H1 (cell line): ENCODE measurements at places on chromosomes 2 and 18. TPM values are rescaled to one million over a fixed set of nuclear protein-coding genes. Genes with fewer than 3 reads are reported as not detected.

The TEX44 gene
- polyA plus RNA-seq: 0.06 TPM in 1 of 2 replicates, not detected in the other

The MYL1 gene
- polyA plus RNA-seq: not detected in 2 replicates

The ESPNL gene
- polyA plus RNA-seq: 0.68 and 1.6 TPM in 2 replicates

The HDAC4 gene
- polyA plus RNA-seq: 15.4 and 31.2 TPM in 2 replicates

The OTOS gene
- 0.17 and 0.19 TPM in 2 replicates for polyA plus RNA-seq
